Fibroblast of skin of left biceps (primary cell): ENCODE measurements at places on chromosomes 1 and 21.
A peak's percentile ranks its signal among the peaks of the same experiment; 100 is the strongest.

GRCh38 chr1:209791920-209792319, 7.6 kb upstream of the C1orf74 start:
- no peak for DNase-seq

GRCh38 chr1:113073479-113073950, 517 bp downstream of the LRIG2 start:
- DNase-seq: no peak

- no peak for DNase-seq
Measured at GRCh38 chr1:203083463-203083921, 2.3 kb downstream of the MYOG start.

GRCh38 chr1:14599183-14599791, 802 bp downstream of the KAZN start:
- DNase-seq: peak; percentile 8

GRCh38 chr1:208910161-208910560, 666.0 kb upstream of the PLXNA2 start:
- DNase-seq: no peak

GRCh38 chr1:9553736-9554144, 14.5 kb downstream of the SLC25A33 start:
- DNase-seq: no peak

- DNase-seq: no peak
Measured at GRCh38 chr1:181314959-181315358, 168.4 kb upstream of the CACNA1E start.

- no peak for DNase-seq
Measured at GRCh38 chr1:71666609-71667008, 585.8 kb upstream of the ZRANB2 start.

- no peak for DNase-seq
Measured at GRCh38 chr1:151145304-151146071, 943 bp downstream of the SEMA6C start.

GRCh38 chr21:38913120-38913892, 107.6 kb downstream of the ETS2 start:
- no peak for DNase-seq

DNA sequence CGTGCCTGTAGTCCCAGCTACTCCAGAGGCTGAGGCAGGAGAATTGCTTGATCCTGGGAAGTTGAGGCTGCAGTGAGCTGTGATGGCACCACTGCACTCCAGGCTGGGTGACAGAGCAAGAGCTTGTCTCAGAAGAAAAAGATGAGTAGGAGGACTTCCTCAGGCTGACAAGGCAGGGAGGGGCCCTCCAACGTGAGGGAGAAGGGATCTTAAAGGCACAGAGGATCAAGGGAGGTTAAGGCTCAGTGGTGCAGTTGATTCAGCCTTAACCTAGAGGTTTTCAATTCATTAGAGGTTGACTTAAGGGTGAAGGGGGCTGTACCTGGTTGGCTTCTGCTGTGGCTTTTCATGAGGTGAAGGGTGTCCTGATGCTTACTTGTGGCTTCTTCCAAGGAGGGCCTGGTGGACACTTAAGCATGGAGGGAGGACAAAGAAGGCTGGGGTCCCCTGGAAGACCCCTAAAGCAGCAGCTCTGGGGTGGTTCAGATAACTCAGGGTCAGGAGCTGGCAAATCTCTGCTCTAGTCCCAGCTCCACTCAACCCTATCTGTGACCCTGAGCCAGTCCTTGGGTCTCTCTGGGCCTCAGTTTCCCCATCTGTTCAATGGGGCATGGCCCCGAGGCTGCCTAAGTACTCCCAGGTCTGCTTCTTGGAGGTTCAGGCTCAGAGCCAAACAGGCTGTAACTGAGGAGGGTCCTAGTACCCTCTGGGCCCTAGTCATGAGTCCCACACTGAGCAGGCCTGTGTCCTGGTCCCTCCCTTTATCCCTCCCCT, 6.3 kb downstream of the EXTL1 start:
- DNase-seq: no peak

- DNase-seq: peak; percentile 89
Measured at GRCh38 chr1:84506002-84506728, at the start of the genes GNG5 and SPATA1. GNG5 (minus strand) TSS chr1:84506581; CDS start chr1:84506091, 490 bp downstream. SPATA1 (plus strand) TSS chr1:84506386; CDS start chr1:84516360, 9,974 bp downstream.

DNA sequence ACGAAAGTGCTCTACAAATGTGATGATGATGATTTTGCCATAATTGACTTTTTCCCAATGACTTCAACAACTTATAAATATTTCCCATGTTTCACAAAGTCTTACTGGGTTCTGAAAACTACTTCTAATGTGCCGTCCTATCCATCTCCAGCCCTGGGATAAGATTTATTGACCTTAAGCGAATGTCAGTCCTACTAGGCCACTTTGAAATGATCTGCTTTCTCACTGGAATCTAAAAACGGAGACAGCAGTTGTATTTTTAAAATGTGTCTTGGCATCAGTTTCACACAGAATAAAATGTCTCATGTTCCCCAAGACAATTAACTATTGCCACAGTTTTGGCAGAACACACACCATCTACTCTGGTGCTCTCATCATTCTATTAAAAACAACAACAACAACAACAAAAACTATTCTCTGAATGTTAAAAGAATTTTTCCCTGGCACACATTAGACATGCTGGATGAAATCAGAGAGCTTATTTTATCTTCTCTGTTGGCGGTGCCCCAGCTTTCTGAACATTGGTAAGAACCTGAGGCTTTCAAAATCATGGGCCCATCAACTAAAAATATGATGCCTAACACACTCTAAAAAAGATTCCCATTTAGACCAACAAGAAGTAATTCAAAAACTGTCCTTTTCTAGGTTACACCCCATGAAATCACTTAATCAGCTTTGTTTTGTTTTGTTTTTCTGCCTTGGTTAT, 23.1 kb upstream of the DNASE2B start:
- DNase-seq: no peak

DNA sequence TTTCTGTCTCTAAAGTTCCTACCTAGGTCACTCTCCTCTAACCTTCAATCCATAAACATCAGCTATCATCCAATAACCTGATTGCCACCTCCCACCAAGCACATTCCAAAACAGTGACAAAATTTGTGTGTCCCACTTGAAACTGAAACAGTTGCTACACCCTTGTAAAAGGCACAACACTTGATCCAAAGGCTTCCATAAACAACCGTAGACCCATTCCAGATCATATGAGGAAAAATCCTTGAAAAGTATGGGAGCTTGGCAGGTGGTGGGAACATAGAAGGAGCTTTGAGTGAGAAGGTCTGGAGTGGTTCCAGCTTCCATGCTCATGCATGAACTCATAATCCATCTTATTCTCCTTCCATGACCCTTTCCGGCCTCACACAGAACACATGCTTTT, 82.0 kb upstream of the ATP1A1 start:
- DNase-seq: no peak

- no peak for DNase-seq
Measured at GRCh38 chr21:45373991-45374816, 30.8 kb upstream of the COL18A1 start.

GRCh38 chr1:15968172-15968571, 7.7 kb downstream of the ZBTB17 start:
- no peak for DNase-seq

- no peak for DNase-seq
Measured at GRCh38 chr1:43945674-43946235, 995 bp upstream of the IPO13 start.

- no peak for DNase-seq
Measured at GRCh38 chr1:41574842-41575241, 90.4 kb upstream of the EDN2 start.

- DNase-seq: no peak
Measured at GRCh38 chr1:113895098-113895497, 7.7 kb upstream of the BCL2L15 start.

DNA sequence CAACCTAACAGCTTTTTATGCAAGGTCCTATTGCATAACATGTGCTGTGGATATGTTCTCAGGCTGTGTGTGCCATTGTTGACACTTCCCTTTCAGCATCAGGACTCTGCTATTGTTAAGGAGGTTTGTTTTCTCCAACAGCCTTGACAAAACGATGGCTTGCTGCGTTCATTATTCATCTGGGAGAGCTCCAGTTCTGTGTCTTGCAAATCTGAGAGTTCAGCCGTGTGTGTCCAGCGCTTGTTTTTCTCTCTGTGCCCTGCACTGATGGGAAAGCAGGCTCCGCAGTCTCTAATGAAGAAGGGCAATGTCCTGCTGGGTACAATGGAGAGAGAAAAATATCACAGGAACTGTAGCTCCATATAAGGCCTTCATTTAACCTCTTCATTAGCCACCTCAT, 63.7 kb downstream of the CLDN17 start:
- DNase-seq: no peak
